T-helper 2 cell (primary cell): ENCODE measurements at places on chromosomes 12 and 14.

- no peak for DNase-seq
Observed at GRCh38 chr12:75666939-75667334, 155.5 kb upstream of the KRR1 start.

GRCh38 chr12:49888461-49889151 is 15.1 kb downstream of the FAIM2 start:
- DNase-seq = no peak

DNA sequence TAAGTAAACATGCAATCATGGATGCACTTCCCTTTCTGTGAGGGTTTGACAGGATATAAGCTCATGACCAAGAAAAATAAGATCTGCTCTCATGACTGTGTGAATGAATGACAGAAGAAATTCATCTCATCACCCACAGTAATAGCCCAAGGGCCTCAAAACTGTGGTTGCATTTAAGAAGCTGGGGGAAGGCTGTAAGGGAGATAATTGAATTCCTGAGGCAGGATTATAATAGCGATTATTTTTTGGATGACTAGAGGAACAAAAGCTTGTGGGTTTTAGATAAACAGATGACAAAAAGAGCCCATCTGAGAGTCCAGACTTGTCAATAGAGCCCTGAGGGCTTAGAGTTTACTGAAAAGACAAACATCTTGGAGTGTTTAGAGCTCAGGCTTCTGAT is 161.2 kb downstream of the NTF3 start:
- DNase-seq = no peak

- DNase-seq = no peak
Observed at GRCh38 chr14:55724736-55725135, 144.7 kb downstream of the KTN1 start.

GRCh38 chr14:67526676-67527459 is 6.2 kb upstream of the PLEKHH1 start:
- no peak for DNase-seq
